ENCODE measurements at places on chromosomes 12 and 14.

DNA sequence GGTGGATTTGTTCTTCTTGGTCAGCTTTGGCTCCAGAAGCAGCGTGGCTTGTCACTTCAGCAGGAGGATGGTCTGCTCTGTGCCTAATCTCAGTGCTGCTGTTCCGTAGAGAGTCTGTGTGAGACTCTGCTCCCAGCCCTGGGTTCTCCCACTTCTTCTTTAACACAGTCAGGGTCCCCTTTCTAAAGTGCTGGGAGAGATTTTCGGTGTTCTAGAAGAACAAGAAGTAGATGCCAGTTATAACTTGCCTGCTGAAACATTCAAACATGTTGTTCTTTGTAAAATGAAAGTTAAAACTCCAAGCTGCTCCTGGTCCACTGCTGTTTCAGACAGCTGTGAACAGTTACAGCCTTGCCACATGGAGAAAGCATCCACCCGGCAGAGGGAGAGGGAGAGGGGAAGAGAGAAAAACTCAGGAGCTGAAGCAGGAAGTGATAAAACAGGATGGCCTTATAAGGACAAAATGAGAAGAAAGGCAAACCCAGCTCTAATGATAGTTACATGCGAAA, 55.2 kb upstream of the CERS5 start:
- DNase-seq = peak; percentile 70

- DNase-seq = no peak
These were observed 198.6 kb downstream of the GXYLT1 start for GRCh38 chr12:41946106-41946505.

GRCh38 chr12:27595231-27595642, 71.2 kb downstream of the PPFIBP1 start:
- DNase-seq = peak; percentile 10

DNA sequence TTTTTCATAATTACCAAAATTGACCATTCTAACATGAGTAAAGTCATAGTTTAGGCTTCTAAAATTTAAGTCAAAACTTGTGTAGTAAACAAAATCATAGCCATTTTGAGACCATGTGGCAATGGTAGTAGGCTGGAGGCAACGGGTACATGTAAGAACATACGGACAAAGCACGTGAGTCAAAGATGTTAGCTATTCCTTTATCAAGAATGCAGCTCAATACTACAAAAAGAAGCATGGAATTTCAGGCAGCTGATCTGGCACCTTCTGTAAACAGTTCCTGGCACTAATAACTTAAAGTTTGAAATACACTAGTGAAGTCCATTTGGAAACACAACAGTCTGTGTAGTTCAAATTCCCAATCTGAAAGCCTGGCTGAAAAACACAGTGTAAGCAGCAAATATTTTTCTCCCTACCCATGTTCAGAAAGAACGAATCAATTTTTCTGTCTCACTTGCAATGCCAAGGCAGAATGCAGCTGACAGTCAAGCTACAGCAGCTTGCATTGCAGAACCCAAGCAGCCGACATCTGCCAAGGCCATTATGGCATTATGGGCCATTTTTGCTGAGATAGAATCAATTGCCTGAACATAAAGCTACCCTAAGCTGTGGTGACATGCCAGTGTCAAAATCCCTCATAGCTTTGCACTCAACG, 29.3 kb downstream of the MYF5 start:
- no peak for DNase-seq

DNA sequence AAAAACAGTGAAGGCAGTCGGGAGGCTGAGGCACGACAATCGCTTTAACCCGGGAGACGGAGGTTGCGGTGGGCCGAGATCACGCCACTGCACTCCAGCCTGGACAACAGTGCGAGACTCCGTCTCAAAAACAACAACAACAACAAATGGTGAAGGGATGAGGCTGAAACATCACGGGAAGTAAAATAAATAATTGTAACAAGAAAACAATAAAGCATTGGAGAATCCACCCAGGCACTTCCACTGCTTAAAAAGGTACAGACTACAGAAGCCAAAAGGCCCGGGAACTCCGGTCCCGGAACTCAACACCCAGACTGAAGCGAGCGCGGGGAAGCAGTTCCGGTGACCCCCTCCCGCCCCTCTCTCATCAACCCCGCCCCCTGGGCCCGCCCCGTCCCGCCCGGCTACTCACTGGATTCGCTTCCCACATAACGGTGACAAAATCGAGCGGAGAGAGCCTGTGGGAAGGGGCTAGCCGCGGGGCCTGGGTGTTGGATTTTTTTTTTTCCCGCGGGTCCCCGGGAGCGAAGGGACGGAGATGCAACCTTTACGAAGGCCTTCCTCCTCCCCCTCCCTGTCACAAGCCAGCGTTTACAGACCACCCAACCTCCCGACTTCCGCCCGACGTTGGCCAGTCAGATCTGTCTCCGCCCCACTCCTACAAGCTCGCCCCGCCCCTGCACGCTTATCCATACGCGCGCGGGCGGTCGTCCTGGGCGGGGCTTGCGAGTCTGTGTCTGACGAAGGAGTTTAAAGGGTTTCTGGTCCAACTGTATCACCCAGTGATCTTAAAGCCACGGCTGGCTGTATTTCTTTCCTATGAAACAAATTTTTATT, at the start of gene PARP11:
TSS of gene PARP11 (minus strand) at position 600 of the 837 bp plus-strand sequence. CDS start at position 430, 170 bp downstream.
- peak; percentile 99 for DNase-seq

GRCh38 chr14:50605766-50606165, 45.8 kb downstream of the ATL1 start:
- DNase-seq = no peak

DNA sequence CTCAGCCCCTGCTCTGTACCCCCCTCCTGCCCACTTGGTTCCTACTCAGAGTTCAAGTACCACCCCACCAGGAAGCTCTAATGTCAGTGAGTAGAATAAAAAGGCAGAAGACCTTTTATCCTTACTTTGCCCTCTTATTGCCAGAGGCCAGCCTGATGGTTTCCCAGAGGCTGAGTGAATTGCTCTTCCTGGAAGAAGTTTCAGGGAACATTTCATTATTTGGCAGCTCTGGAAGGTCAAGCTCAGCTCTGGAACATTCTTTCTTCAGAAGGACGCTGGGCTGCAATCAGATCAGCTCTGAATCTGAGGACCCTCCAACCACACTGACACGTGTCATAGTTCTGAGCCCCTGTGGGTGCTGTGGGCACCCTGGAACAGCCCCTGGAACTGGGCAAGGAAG, 188.9 kb downstream of the ETV6 start:
- no peak for DNase-seq

- no peak for DNase-seq
These were observed 246.6 kb upstream of the RTL1 start for GRCh38 chr14:101150039-101150610.

DNA sequence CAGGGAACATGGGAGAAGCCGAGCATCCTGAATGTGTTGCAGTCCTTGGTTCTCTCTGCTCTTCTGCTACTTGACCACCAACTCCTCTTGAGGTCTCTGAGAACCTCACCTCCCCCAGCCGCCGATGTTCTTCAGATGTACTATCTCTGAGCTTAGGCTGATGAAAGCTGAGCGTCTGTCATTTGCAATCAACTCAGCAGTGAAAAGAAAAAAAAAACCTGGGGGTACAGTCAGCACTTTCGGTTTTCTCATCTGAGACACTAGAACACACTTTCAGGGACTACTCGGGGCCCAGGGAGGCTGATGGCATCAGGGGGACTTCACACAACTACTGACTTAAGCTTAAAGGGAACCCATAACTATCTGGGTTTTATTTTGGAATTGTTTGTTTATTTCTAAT, 9.6 kb upstream of the FLVCR2 start:
- DNase-seq = no peak

GRCh38 chr12:11718105-11718504, 68.6 kb downstream of the ETV6 start:
- DNase-seq = no peak

DNA sequence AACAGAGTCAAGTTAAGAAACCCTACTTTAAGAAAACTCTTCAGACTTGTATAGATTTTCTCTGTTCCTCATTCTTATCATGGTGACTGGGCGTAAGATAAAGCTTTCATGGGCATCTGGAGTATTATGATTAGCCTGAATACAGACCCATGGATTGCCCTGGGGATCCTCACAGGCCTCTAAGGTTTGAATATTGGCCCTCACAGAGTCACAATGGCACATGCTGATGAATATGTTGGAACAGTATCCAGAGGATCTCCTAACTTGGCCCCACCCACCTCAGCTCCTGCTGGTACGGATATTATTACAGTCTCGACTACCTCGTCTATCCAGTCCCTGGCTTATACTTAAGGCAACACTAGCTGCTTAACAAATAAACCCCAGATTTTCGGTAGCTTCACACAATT, 8.1 kb downstream of the OSBPL8 start:
- DNase-seq = peak; percentile 92

DNA sequence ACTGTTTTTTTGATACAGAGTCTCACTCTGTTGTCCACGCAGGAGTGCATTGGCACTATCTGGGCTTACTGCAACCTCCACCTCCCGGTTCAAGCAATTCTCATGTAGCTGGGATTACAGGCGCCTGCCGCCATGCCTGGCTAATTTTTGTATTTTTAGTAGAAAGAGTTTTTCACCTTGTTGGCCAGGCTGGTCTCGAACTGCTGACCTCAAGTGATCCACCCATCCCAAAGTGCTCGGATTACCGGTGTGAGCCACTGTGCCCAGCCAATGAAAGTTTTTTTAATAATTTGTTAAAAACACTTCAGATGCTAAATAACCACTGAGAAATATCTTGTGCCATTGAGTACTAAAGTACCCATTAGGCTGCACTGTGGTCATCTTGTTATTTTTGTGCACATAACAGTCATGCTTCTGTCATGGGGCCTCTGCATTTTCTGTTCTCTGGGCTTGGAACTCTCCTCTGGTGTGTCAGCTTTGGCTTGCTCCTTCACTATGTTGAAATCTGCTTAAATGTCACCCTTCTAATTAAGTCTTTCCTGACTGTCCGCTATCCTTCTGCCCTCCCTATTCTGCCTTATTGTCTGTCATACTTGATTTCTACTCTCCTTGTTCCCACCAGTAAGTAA, 105.1 kb downstream of the KTN1 start:
- DNase-seq = no peak

- peak; percentile 76 for DNase-seq
These were observed 26.6 kb upstream of the LIMA1 start for GRCh38 chr12:50309950-50310349.

- peak; percentile 39 for DNase-seq
These were observed 77.6 kb downstream of the SCAF11 start for GRCh38 chr12:45912774-45913173.

DNA sequence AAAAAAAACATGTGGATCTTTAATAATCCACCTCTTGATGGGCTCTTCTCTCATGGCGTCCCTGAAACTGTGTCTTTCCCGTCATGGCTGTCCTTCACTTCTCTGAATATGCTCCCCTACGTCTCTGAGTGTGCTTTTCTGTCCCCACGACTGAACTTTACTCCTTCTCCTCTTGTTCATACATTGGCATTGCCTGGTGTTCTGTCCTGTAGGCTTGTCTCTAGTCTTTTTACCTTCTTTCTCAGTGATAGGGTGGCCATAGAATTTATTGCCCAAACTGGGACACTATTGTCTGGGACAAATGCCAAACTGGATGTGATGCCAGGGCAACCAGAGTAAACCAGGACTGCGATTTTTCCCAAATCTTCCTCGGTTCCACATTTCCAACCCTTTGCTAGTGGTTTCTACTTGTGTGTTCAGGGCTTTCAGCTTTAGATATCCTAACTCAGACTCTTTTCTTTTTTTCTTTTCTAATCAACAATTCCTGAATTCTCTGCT, 202.2 kb downstream of the ATP23 start:
- DNase-seq = no peak

DNA sequence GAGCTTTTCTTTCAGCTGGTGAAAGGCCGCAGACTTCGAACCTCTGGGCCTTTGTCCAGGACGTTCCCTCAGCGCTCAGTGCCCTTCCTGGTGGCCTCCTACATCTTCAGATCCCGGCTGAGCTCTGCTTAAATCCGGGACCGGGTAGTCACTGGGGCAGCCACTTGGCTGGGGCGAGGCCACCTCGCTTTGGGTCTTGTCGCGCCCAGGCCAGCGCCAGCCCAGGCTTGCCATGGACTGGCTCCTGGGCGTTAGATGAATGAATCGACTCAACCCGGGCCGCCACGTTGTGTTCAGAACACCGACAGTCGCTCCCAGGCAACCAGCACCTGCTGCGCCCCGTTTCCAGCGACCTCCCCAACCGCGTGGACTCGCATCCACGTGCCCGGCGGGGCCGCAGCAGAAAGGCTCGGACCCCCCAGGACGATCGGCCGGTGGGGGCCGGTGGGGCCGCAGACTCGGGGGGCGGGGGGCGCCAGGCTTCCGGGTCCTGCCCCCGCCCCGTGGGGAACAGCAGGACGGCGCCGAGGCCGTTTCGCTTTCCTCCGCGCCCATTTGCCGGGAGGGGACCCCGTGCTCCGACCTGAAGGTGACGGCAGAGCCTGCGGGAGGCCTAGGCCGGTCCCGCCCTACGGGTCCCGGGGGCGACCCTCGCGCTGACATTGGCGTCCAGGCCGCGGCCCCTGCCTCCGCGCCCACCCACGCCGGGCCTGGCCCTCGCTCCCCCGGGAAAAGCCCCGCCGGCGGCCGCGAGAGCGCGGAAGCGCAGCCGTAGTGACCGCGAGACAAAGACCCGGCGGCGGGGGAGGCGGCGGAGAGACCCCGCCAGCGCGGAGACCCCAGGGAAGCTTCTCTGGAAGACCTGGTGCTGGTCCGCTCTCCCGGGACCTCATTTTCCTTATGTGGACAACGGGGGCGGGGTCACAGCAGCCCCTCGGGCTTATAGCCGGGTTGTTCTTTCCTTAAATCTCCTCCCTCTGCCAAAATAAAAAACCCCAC, 37.3 kb upstream of the RCOR1 start:
- peak; percentile 82 for DNase-seq

DNA sequence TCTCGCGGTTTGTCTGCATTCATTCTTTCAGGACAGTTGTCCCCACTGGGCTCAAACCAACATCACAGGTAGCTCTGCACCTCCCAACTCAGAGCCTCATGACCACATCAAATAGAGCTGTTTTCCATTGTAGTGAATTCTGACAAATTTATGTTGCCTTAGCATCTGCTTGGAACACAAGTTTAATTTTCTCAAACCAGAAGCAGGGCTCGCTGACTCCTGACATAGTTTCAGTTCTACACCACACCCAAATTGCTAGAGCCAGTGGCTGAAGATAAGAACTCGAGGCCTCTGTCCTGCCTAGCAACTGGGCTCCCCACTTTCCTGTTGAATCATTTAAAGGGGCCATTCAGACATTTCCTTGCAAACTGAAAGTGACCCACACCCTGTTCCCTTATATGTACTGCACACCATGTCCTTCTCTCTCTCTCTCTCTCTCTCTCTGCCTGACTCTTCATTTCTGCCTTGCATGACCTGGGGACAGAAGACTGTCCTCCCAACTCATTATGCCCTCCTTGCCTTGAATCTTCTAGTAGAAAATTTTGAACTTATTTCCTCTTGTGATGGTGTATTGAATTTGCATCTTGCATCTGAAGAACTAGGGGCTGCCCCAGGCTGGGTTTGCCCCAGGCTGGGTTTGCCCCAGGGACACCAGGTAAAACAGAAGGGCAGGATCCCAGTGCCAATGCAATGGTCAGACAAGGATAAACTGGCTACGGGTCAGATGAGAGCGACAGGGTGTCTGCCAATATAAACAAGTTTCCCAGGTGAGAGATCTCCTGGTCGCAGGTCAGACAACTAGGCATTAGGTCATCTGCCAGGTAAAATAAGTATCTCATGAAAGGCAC, 9.7 kb upstream of the WSCD2 start:
- peak; percentile 97 for DNase-seq

GRCh38 chr14:55600784-55601561, 21.0 kb downstream of the KTN1 start:
- no peak for DNase-seq

Data from hematopoietic multipotent progenitor cell treated with erythropoietin and hydrocortisone succinate and interleukin-3 and kit ligand, for 6 days (in vitro differentiated cells).